ENCODE measurements at places on chromosomes 12 and 14. TPM values are rescaled to one million over a fixed set of nuclear protein-coding genes. Genes with fewer than 3 reads are reported as not detected.

DNA sequence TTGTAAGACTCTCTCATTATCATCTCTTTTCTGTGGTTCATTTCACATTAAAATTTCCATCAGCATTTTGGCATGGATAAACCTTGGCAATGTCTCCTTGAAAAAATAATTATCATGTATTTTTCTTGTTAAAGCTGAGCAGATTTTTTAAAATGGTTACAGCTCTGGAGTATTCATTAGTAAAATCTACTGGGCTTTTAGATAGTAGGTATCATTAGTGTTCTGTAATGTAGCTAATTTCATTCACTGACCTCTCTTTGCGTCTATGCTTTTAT is 36.9 kb upstream of the CDK17 start:
- no peak for DNase-seq

- DNase-seq, result peak; percentile 10
Measured at GRCh38 chr14:76647697-76648298, 113.5 kb upstream of the VASH1 start.

- DNase-seq, result no peak
Measured at GRCh38 chr14:56055511-56055910, 62.7 kb upstream of the PELI2 start.

GRCh38 chr12:15206831-15207389 is 14.3 kb downstream of the RERG start:
- DNase-seq, result no peak

- no peak for DNase-seq
Measured at GRCh38 chr14:68446243-68447040, 346.4 kb downstream of the ZFP36L1 start.

DNA sequence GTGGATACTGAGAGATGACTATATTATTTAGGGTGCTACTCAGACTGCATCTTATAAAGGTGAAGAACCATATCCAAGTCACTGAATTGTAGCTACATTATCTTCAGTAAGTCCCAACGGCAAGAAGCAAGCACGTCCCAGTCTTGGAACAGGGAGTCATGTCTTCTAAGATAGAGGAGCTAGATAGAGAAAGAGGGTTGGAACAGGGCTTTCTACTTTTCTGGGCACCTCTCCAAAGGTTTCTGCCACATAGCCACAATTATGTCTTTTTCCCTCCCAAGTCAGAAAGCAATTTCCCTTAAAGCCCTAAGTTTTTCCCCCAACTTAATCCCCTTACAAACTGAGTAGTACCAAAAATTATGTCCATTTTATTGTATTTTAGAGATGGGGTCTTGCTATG is 22.4 kb downstream of the MAPK1IP1L start:
- no peak for DNase-seq

DNA sequence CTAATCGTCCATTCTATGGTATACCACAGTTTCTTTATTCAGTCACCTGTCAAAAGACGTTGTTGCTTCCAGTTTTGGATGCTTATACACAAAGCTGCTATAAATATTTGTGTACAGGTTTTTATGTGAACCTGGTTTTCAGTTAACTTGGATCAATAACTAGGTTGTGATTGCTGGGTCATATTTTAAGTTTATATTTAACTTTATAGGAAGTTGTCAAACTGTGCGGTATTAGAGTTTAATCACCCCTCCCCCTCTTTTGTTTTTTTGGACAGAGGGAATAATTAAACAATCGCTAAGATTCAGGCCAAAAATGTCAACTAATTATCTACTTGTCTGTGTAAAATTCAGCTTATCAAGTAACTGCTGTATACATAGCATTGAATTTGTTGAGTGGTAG is 34.3 kb downstream of the SCN8A start:
- DNase-seq, result no peak

DNA sequence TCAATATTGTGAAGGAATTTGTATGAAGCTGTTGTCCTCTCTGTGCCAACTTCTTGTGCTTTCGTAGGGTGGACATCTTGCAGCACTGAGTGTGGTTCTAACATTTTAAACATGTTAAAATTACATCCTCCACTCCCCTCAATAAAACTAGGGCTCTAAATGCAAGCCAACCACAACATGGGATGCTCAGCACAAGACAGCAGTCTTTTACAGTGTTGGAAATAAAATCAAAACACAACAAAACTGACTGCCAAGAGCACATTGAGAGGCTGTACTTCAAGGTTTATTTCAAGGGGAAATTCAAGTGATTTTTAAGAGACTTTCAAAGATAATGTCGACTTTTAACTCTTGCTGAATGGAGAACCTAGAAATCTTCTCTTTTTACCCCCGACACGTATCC is 396.9 kb downstream of the TMTC2 start:
- no peak for DNase-seq

DNA sequence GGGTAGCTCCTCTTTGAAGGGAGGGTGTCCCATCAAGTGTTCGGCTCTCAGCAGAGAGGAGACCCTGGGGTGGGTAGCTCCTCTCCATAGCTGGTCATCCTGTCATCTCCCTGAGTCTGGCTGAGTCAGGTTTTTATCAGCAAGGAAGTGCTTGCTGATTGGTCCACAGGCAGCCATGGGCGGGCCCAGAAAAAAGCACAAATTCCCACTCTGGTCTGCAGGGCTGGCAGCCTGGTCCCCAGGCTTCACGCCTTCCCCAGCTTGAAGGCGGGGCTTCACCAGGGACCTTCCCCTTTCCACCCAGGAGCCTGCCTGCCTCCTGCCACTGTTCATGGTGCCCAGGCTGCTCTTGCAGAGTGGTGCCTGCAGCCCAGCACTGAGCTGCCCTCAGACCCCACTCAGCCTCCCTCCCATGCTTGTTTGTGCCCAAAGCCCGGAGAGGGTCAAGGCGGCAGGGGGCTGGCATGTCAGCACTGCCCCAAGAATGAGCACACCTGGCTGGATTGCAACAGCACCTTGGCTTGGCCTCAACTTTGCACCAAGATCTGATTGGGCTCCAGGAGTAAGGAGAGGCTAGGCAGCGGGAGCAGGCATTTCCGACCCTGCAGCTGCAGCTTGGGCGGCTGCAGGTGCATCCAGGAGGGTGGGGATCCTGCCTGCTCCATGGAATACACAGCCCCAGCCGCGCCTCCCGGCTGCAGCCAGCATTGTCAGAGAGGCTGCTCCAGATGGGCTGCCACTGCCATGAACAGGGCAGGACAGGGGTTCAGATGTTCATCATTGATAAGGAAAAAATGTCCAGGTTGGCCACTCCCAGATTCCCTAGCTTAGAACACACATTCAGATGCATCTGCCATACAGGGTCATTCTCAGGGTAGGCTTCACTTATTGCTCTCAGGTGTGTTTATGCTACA is 22.0 kb upstream of the WDR89 start:
- no peak for DNase-seq

- DNase-seq, result no peak
Measured at GRCh38 chr12:124544311-124544970, 23.0 kb downstream of the NCOR2 start.

DNA sequence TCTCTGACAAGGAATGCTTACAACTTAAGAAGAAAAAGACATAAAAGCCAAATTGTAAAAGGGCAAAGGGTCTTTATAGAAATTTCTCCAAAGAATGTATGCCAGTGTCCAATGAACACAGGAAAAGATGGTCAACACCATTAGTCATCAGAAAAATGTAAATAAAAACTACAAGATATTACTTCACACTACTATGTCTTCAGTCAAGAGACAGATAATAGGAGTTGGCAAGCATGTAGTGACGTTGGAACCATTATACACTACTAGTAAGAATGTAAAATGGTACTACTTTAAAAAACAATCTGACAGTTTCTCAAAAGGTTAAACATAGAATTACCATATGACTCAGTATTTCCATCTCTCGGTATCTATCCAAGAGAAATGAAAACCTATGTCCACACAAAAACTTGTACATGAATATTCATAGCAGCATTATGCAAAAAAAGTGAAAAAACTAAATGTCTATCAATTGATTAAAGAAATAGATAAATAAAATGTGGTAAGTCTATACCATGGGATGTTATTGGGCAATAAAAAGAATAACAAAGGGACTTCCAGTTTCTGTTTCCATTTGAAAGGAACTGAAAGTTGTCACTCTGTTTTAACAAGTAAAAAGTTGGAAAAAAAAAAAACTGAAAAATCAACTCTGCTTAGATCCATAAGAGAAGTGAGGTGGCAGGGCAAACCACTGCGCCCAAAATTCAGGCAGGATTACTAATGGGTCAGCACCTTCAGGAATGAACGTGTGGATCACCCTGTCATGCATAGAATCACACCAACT is 69.8 kb downstream of the ALG10B start:
- no peak for DNase-seq

DNA sequence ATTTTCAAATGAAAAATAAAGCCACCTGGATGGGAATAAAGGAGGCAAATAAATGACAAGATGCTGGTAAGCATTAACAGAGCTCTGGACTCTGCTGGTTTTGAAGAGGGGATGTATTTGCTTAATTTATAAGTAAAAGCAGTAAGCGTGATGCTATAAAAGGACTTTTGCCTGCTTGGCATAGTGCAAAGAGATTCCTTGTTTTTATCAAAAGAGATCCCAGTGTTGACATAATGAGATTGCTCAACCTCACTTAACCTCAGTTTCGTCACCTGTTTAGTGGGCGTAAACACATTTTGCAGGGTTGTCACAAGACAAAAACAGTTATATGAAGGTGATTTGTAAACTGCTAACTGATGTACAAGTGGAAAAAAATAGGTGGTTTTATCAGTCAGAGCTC is 13.8 kb downstream of the ASCL1 start:
- DNase-seq, result no peak

GRCh38 chr14:102940729-102941362 is 18.4 kb downstream of the AMN start:
- no peak for DNase-seq

DNA sequence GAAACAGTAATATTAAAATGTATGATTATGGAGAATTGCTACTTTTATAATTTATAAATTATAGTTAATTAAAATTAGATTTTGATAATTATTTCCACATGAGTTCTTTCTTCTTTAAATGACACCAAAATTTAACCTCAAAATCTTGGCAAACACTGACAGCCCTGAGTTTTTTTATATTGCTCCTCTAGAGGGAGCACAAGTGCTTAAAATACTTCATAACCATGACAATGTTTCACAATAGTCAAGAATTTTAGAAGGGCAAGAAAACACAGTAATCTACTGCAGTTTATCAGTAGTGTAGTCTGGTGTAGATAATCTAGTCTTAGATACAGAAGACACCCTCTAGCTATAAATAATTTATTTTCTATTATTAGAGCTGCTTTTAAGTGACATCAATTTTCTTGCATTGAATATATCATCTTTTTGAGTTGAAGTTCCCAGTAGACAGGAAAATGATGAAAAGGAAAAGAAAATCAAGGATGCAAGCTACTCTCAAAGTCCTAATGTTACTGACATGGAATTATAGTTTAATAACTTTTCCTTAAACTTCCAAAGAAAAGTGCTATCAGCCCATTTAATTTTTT is 14.3 kb upstream of the PTGER2 start:
- DNase-seq, result no peak

GRCh38 chr14:23538050-23538718 is 13.4 kb downstream of the ZFHX2 start:
- no peak for DNase-seq

DNA sequence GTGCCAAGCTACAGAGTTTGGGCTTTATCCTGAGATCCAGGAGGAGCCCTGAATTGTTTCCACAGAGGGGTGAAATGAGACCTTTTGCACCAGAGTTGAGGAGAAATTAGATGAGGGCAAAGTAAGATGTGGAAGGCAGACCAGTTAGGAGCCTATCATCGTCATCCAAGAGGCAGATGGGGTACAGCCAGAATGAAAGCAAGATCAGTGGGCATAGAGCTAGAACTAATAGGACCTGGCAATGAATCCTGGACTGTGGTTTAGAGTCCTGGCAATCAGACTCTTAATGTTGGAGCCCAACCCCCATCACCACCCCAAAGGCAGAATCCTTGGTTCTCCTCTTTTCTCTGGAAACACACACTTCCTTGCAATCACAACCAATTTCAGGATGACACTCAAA is 166.6 kb upstream of the HMGA2 start:
- no peak for DNase-seq

DNA sequence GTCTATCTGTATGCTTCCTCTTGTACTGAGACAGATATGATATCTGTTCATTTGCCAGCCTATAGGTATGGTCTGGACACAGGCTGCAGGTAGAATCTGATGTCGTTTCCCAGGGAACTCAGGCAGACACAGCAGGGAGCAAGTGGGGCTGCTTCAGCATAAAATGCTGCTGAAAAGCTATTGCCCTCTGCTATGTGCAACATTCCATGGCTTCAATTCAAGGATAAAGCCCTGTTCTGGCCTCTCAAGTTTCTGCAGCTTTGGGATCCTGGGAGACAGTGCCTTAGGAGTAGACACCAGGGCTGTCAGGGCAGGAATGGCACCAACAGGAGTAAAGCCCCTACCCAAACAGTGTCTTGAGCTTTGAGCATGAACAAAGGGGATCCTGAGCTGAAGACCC is 173.5 kb downstream of the SLC41A2 start:
- no peak for DNase-seq

DNA sequence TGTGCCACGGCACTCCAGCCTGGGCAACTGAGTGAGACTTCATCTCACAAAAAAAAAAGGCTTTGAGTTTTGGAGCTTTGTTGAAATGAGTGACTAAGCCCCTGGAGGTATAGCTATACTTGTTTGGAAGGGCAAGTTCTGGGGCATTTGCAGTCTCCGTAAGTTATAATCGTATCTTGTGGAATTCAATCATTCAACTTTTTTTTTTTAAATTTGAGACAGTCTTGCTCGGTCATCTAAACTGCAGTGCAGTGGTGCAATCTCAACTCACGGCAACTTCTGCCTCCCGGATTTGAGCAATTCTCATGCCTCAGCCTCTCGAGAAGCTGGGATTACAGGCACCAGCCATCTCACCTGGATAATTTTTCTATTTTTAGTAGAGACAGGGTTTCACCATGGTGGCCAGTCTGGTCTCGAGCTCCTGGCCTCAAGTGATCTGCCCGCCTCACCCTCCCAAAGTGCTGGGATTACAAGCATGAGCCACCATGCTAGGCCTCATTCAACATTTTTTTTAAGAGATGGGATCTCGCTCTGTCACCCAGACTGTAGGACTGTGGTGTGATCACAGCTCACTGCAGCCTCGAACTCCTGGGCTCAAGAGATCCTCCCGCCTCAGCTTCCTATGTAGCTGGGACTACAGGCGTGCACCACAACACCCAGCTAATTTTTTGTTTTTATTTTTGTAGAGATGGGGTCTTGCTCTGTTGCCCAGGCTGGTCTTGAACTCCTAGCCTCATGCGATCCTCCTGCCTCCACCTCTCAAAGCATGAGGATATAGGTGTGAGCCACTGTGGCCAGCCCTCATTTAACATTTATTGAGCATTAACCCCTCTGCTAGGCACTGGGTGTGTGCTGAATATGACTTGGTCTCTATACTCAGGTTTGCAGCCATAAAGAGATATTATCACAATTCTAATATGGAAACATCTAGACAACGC is 133.7 kb upstream of the MAP1LC3B2 start:
- DNase-seq, result no peak

GRCh38 chr14:22505697-22506377 is 83.2 kb downstream of the DAD1 start:
- no peak for DNase-seq

The NXPH4 gene
- total RNA-seq, result 0.82 TPM

The DIO3 gene
- not detected for total RNA-seq

The PPP2R5E gene
- 47.6 TPM for total RNA-seq

The LUM gene
- not detected for total RNA-seq

Data from activated T-helper 2 cell treated with anti-CD3 and anti-CD28 coated beads, Interferon-gamma antibody, Interleukin-2, Interleukin-4, amounts not matched to agents 10 μg/mL and 5 μg/mL and 100 μg/mL, durations not matched to agents 14 hours and 24 hours and 36 hours (primary cell).